ENCODE measurements at places on chromosomes 16 and 17.
A peak's percentile ranks its signal among the peaks of the same experiment; 100 is the strongest.

DNA sequence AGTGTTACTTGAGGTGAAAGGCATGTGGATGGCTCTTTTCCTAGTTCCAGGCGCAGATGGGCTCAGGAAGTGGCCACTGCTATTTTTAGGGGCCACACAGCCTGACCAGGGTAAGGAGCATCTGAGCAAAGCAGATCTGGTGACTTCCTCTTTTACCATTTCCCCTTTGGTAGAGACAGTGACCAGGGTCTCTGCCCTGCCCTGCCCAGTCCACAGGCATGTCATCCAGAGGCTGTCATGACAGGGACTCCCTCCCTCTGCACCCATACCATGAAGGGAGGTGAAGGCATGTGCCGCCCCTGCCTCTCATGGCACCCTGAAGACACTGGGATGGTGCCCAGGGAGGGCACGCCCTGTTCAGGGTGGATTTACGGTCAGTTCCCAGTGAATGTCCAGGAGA, 2.2 kb downstream of the PLA2G15 start:
- DNase-seq: no peak

DNA sequence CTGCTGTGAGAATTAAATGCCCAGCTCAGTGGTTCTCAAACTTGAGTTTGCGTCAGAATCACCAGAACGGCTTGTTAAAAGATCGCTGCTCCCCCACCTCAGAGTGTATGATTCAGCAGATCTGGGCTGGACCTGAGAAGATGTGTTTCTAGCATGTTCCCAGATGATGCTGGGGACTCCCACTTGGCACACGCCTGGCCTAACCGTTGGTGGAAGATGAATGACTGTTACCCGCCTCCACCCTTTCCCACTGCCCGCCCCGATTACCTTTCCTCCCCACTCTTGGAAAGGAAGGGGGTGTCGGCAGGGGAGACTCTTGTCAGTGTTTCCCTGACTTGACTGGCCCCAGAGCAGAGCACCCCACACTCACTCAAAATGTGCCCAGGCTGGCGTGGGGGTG, 29.3 kb upstream of the ABCC3 start:
- DNase-seq: no peak

DNA sequence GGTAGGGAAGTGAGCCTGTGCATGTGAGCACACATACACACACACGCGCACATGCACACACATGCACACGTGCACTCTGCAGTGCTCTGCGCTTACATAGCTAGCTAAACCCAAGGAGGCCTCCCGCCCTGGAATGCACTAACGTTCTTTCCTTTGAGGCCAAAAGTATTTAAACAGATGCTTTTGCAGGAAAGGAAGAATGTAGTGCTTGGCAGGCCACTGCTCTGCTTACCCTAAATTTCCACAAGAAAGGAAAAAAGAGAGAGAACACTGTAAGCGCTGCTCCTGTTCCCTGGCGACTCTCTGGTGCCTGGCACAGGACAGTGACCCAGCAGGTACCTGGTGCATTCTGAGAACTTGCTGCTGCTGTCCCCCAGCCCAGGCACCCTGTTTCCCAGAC, 31.3 kb upstream of the MRPS23 start:
- no peak for DNase-seq

GRCh38 chr17:32673964-32674363, 187.2 kb downstream of the CDK5R1 start:
- DNase-seq: no peak

GRCh38 chr16:67404740-67405226, 11.5 kb upstream of the TPPP3 start:
- DNase-seq: no peak

- no peak for DNase-seq
Observed at GRCh38 chr17:16247586-16247984, 30.6 kb downstream of the PIGL start.

GRCh38 chr16:11264155-11264832, 4.8 kb downstream of the TNP2 start:
- no peak for DNase-seq

DNA sequence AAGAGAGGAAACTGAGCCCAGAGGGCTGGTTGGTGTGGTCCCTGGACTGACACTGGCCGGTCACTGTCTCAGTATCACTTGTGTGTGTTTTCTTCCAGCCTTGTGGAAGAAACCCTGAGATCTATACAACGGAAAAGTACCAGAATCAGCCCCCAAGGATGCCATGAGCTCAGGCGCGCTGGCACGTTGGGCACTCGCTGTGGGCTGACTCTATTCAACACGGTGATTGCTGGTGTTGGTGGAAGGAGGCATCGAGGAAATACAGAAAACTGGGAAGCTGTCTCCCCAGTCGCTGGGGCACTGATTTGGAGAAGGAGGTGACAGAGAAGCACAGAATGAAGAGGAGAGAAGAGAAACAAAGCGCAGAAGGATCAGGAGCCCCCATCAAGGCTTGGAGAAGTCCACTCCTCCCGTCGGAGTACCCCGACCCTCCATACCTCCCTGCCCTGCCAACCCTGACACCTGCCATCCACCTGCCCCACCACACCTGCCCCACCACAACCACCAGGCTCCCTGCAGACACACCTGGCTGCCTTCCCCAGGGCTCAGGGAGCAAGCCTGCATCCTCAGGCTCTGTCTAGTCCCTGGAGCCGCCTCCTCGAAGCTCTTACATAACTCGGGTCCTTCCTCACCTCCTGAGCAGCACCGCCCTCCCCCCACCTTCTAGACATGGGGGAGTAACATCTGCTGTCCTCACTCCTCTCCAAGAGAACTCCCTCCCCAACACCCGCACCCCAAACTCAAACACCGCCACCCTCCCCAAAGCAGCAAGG, 66.5 kb downstream of the RBFOX3 start:
- DNase-seq: no peak

DNA sequence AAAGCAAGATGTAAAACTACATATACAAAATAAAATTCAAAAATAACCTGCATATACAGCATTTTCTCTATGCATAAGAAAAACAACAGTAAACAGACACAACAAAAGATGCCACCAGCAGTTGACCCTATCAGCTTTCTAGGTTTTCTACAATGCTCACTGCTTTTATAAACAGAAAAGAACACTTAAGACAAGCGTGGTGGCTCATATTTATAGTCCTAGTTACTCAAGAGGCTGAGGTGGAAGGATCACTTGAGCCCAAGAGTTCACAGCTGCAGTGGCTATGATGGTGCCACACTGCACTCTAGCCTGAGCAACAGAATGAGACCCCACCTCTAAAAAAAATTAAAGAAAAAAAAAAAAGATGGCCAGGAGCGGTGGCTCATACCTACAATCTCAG, 46.5 kb upstream of the ATP2A3 start:
- DNase-seq: no peak

DNA sequence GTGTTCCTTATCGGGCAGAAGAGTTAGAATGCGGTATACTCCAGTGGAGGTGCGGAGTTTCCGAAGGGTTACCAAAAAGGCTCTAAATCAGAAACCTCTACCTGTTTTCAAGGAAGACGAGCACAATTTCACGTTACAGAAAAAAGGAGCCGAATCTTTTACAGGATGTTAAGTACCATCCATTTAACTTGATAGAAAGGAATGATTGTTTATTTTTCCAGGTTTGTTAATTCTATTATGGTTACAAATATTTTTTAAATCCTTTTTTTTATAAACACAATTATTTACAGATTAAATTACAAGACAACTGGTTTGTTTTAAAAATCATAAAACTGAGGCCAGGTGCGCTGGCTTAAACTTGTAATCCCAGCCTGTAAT, 18.2 kb downstream of the ZNF213 start:
- no peak for DNase-seq

- no peak for DNase-seq
Observed at GRCh38 chr16:85455534-85455933, 157.6 kb upstream of the GSE1 start.

GRCh38 chr16:64138621-64139020, 983.2 kb downstream of the CDH11 start:
- DNase-seq: no peak

DNA sequence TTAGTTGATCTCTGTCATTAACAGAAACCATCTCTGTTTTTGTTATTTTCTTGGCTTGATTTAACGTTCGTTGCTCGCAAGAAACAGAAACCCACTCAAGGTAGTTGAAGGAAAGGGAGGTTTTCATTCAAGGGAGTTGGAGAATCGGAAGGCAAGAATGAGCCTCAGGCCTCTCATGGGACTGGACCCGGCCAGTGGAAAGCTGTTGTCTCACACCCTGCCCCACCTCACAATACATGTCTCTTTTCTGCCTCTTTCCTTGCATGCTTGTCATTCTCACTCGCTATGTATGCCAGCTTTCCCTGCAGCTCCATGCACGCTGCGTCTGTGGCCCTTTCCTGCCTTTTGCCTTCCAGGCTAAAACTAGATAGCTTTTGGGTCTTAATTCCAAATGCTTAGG, 18.3 kb downstream of the DCAF7 start:
- no peak for DNase-seq

GRCh38 chr17:73293480-73293911, 18.3 kb downstream of the CDC42EP4 start:
- no peak for DNase-seq

DNA sequence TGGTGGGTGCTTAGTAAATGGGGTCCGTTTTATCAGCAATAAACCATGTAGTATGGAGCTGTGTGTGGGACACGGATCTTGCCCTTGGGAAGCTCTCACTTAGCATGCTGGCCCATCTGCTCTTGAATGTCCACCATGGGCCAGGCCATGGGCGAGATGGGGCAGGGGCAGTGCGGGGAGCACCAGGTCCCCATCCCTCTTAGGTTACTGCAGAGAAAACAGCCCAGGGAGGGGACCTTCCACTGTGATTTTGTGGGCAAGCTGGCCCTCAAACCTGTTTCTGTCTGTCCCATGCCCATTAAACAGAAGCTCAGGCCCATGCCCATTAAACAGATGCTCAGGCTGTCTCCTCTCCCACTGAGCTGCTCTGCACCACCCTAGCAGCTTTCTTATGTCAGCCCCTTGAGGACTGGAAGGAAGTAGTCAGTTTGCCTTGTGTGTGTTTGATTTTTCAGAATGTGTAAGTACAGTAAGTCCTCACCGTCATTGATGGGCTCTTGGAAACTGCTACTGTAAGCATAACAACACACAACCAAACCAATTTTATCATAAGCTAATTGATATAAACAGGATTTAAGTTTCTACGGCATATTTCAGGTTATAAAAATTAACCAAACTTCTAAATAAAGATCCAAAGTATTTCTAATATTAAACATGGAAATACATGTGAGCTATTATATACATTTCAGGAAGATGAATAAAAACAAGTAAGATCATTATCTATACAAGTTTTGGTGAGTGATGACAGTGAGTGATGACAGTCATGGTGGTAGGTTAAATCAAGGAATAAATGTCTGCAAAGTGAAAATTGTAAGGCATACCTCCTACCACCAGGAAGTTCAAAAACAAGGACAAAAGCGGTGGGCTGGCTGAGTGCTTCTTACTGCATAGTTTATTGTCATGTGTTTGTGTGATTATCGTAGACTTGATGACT, 11.5 kb downstream of the MPRIP start:
- no peak for DNase-seq

DNA sequence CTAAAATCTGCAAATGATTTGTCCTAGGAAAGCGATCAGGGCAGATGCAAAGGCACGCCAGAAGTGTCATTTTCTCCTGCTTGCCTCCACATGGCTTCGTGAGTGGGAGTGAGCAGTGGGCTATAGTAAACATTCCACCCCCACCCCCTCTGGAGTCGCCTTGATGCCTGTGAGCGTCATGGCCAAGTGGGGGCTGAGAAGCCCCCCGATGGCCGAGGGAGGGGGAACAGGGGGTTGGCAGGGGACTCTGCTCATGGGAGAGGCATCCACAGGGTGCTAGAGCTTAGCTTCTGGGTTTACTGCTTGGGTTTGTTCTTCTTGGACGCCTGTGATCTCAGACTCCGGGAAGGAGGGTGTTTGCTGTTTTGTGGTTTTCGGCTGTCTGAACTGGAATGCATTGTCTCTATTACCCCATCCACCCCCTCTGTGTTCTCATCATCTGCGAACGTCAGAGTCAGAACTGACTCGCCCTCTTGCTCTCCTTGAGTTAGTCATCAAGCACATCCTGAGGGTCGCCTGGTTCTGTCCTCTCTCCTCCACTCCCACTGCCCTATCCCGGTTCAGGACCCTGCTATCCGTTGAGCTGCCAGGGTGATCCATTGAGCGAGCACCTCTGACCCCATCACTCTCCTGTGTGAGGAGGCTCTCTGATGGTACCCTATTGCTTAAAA, 15.4 kb downstream of the TNS4 start:
- no peak for DNase-seq

GRCh38 chr16:24671455-24671954, 57.9 kb upstream of the TNRC6A start:
- no peak for DNase-seq

DNA sequence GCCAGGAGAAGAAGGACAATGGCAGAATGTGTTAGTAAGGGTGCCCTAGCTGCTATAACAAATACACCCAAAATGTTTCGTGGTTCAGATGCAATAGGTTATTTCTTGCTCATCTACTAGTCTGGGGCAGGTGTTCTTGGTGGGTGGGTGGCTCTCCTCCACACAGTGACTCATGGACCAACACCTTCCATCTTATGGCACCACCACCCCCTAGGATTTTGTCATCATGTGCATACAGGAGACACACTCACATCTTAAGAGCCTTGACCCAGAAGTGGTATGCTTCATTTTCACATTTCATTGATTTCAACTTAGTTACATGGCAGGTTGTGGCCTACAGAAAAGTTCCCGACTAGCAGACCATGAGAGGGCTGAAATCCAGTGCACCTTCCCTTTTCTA, 114.7 kb downstream of the AMFR start:
- DNase-seq: no peak

GRCh38 chr16:89700649-89701424, 668 bp downstream of the SPATA2L start:
- peak; percentile 47 for DNase-seq

GRCh38 chr17:55410722-55411462, 10.7 kb downstream of the MMD start:
- no peak for DNase-seq

DNA sequence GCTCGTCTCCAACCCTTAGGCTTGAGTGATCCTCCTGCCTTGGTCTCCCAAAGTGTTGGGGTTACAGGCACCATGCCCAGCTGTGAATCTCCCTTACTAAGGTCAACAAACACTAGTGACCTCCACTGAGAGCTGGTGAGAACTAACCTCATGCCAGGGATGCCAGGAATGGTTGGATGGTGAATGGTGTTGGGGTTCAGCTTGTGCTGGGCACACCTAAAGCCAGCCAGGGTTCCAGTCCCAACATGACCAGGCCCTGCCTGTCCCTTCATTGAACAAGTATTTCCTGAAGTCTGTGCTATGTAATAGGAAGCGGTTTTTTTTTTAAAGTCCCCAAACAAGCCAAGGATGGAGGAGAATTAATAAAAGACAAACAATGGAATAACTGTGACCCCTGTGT, 56.0 kb upstream of the TOB1 start:
- no peak for DNase-seq

- DNase-seq: no peak
Observed at GRCh38 chr17:36503456-36504155, 17.1 kb downstream of the ZNHIT3 start.
